ENCODE measurements at places on chromosomes 2 and 18.

GRCh38 chr18:31101183-31102024, 817 bp downstream of the DSC2 start:
- DNase-seq = peak; percentile 54

GRCh38 chr2:138902239-138902871, 122.2 kb upstream of the NXPH2 start:
- no peak for DNase-seq

GRCh38 chr2:133867166-133867565, 298.9 kb upstream of the NCKAP5 start:
- no peak for DNase-seq

DNA sequence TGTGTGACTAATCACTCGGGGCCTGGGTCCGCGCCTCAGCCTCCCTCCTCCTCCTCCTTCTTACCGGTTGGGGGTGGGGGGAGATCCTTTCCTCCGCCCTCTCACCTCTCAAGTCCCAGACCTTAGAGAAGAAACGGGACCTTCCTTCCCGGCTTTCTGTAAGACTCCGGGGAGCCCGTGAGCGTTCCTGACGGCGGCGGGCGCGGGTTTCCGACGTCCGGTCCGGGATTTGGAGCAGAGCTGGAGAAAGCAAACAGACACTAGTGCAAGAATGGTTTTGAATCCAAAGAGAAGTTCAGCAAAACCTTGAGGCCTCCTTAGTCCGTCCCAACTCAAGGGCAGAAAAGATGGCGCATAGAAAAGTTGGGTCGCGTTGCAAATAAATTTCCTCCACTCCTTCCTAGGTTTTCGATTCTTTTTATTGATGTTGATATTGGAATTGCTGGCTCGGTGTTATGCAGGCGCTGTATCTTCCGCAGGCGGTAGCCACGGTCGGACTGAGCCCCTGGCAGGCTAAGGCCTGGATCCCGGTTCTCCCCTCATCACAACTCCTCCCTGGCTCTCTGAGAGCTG, 2.0 kb downstream of the DLX1 start:
- DNase-seq = no peak

- peak; percentile 11 for DNase-seq
Observed at GRCh38 chr18:63971320-63972001, 1.6 kb downstream of the SERPINB8 start.

GRCh38 chr2:21819454-21819853, 695.7 kb downstream of the TDRD15 start:
- DNase-seq = no peak

DNA sequence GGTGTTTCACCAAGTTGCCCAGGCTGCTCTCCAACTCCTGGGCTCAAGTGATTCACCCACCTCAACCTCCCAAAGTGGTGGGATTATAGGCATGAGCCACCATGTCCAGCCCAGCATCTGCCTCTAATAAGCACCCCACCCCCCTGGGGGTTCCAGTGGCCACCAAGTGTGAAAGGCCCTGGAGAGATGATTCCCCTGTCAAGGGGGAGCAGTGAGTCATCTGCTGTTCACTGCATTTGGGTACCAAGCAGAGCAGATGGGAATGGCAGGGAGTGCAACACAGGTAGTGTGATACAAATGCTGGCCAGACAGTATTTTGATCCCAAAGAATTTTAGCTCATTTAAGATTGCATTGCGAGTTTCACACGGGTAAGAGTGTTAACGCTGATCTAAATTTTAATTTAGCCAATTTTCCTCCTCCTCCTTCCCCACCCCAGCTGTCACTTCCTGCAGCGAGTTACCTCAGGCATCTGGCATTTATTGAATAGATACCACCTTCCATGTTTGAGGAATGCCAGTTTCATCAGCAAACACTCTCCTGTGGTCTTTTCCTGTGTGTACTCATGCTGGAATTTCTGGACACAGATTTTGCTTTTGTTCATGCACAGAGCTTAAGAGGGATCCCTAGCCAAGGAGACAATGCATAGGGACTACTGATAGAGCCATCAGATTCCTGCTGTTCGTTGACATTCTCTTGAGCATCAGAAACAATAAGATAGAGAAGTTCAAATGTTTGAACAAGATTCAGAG, 32.4 kb upstream of the NCK2 start:
- no peak for DNase-seq

DNA sequence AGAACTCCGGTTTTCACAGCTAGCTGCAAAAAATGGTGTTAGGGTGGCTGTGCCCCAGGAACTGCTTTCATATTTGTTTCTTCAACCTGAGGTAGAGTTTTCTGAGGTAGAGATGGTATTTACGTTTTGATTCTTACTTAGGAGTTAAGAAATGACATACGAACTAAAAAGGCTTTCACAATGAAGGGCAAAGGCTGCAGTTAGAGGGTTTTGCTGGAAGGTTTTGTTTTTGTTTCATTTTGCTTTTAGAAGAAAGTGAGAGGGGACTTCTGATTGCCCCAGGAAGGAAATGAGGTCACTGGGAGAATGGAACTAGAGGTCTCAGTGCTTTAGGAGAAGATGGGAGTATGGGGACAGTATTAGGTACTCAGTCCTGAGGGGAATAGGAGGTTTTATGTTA, 15.5 kb downstream of the CDCA7 start:
- DNase-seq = no peak

- DNase-seq = no peak
Observed at GRCh38 chr2:30144260-30144659, 2.5 kb upstream of the YPEL5 start.

DNA sequence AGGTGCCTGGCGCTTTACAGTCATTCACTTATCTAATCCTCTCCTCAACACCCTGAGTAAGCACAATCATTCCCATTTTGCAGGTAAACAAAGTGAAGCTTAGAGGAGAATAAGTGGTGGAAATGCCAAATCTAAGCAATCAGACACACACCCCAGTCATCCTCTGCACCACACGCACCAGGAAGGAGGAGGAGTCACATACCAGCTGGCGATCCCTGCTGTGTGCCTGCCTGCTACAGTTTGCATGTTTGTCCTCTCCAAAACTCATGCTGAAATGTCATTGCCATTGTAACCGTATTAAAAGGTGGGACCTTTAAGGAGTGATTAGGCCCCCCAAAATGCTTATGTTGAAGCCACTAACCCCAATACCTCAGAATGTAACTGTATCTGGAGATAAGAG, 93.7 kb downstream of the LOXHD1 start:
- no peak for DNase-seq

DNA sequence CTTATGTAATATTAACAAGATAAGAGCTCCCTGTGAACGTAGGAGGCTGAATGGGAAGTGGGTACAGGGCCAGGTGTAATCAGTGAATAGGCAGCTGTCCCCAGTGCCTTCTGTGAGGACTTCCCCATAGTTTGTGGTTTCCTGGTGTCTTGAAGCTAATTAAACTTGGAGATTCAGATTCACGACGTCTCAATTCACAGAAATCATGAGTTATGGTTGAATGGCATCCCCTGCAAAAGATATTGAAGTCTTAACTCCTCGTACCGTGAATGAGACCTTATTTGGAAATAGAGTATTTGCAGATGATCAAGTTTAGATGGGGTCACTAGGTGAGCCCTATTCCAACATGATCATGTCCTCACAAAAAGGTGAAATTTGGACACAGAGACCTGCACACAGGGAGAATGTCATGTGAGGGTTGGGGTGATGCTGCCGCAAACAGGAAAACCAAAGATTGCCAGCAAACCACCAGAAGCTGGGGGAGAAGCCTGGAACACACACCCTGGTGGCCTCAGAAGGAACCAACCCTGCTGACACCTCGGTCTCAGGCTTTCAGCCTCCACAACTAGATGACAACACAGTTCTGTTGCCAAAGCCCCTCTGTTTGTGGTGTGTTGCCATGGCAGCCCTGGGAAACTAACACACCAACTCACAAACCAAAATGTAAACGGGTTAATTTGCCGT, 13.2 kb downstream of the ARL4C start:
- DNase-seq = peak; percentile 95

DNA sequence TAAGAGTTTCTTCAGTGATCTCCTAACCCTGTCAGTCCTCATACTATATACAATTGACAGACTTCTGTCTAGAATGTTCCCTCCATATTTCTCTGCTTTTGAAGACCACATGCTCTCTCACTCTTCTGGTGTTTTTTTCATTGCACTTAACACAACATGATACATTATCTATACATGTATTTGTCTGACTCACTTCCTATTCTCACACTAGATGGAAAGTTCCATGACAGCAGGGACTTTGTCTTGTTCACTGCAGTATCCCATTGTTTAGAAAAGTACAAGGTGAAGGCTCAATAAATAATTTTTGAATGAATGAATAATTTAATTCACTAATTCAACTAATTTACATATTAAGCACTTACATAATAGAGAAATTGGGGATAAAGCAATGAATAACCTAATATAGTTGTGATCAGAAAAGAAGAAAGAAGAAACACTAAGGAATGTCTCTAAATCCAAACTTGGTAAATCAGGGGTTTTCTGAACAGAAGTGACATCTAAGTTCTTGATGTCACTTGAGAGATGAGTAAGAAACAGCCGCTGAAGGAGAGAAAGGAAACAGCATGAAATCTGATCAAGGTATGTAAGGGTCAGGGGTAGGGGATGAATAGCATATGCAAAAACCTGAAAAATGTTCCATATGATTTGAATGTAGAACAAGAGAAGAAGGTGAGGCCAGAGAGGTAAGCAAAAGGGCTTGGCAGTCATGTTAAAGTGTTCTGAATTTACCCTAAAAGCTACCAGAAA, 42.4 kb downstream of the MBD2 start:
- no peak for DNase-seq

- DNase-seq = no peak
Observed at GRCh38 chr18:3855966-3856365, 406.0 kb downstream of the TGIF1 start.

- no peak for DNase-seq
Observed at GRCh38 chr2:35463805-35464596, 891.6 kb upstream of the CRIM1 start.

DNA sequence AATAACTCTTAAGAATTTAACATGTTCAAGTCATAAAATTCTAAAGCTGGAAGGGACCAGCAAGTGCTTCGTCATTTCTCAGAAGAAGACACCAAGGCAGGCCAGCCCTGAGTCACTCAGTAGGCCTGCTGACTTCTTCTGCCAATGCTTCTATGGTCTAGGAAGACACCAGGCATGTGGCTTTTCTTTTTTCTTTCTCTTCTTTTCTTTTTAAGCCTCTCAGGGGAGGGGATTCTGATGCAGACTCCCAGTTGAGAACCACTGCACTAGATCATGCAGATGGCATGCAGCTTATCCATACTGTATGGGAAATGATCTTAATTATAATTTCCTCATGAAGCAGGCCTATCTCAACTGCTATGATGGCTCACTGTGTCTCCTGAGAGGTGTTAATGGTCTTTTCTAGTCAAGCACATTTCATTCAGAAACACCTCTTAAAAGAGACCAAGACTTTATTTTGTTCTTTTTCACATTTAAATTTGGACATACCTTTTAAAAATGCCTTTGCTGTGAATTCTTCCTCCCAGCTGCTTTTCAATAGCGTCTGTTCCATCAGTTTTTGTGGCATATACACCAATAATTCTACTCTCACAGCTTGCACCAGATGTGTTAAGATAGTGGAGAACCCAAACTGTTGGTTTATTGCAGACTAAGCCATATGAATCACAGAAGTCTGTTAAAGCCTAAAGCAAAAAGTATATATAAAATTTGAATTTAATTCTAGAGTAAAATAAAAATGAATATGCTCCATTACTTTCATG, 11.3 kb downstream of the KCTD18 start:
- no peak for DNase-seq

GRCh38 chr2:176535467-176536113, 266.3 kb downstream of the MTX2 start:
- DNase-seq = no peak

- DNase-seq = no peak
Observed at GRCh38 chr2:216735086-216735485, 39.7 kb upstream of the IGFBP5 start.

GRCh38 chr2:223723954-223724411, 113.4 kb downstream of the AP1S3 start:
- DNase-seq = no peak

DNA sequence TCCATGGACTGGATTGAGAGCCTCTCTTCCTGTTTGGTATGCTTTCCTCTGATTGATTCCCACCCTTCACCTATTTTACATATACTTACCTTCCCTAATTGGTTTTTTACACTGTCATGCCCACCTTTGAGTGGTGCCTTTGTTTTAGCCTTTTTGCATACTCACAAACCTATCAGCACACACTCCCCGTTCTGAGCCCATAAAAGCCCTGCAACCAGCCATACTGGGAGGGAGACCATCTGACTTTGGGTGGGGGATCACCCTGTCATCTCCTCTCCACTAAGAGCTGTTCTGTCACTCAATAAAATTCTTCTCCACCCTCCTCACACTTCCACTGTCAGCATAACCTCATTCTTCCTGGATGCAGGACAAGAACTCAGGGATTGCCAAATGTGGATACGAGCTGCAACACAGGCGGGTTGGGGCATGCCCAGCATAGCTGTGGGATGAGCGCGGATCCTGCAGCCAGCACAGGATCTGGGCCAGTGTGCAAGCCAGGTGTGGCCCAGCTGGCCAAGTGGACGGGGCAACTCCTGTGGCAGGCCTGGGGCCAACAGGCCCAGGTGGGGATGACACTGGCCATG, 9.4 kb upstream of the MOB1A start:
- no peak for DNase-seq

DNA sequence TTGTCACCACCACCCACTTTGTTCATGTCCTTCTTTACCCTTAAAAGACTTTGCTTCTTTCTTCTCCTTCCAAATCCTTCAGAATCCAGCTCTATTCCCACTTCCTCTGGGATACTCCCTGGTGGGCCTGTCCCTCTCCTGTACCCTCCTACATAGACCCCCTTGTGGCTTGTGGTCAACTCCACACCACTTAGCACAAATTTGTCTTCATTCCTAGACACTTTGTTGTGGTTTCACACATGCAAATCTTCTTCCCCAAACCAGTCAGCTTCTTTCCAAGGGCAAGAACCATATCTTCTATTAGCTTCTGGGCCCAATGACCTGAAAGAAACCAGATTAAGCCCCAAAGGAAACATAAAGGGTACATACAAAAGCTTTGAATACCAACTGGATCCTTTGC, 342.4 kb downstream of the TNS1 start:
- DNase-seq = no peak
